ENCODE measurements at places on chromosomes 13 and 19. TPM values are rescaled to one million over a fixed set of nuclear protein-coding genes. Genes with fewer than 3 reads are reported as not detected.

GRCh38 chr13:20667857-20668437 lies 35.6 kb upstream of the IL17D start:
- no peaks in the 10 kb centered on the region for H3K27me3 ChIP-seq
- no peak overlapping the region for H3K27ac ChIP-seq
- no peak for DNase-seq
- peaks cover 4% of the 10 kb centered on the region for H3K36me3 ChIP-seq
- H3K4me3 ChIP-seq: no peak overlapping the region
- H3K4me1 ChIP-seq: no peaks in the 10 kb centered on the region

- DNase-seq: no peak
- H3K27me3 ChIP-seq: no peaks in the 10 kb centered on the region
- no peak overlapping the region for H3K27ac ChIP-seq
- H3K4me3 ChIP-seq: no peak overlapping the region
- no peaks in the 10 kb centered on the region for H3K4me1 ChIP-seq
These were observed 144.8 kb downstream of the DACH1 start for GRCh38 chr13:71722206-71722605.

- H3K36me3 ChIP-seq: no peaks in the 10 kb centered on the region
- H3K27ac ChIP-seq: no peak overlapping the region
- H3K4me3 ChIP-seq: no peak overlapping the region
- no peaks in the 10 kb centered on the region for H3K27me3 ChIP-seq
- no peak for DNase-seq
These were observed 83.0 kb downstream of the TNFSF11 start for GRCh38 chr13:42656958-42657357.

- no peaks in the 10 kb centered on the region for H3K36me3 ChIP-seq
- H3K27me3 ChIP-seq: peaks cover under 1% of the 10 kb centered on the region
- DNase-seq: no peak
- H3K4me3 ChIP-seq: no peak overlapping the region
- no peak overlapping the region for H3K27ac ChIP-seq
These were observed 49.9 kb downstream of the MBD3L2B start for GRCh38 chr19:6971366-6971765.

DNA sequence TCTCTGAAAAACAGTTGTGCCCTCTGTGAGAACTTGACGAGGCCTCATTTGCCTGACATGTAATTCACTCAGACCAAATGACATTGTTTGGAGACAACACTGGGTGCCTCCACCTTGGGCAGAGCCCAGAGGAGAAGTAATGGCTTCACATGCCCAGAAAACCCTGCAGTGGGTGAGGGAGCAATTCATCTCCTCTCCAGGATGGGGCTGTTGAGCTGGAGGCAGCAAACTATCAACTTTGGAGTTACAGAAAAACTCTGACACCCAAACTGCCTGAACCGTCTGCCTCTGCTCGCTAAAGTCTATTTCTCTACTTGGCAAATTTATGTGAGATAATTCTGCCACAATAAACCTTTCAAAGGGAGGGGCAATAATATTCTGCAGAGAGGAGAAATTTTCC lies 146.9 kb downstream of the DCLK1 start:
- no peak for DNase-seq
- no peak overlapping the region for H3K4me3 ChIP-seq
- H3K36me3 ChIP-seq: no peaks in the 10 kb centered on the region
- H3K27me3 ChIP-seq: no peaks in the 10 kb centered on the region
- H3K4me1 ChIP-seq: peaks cover under 1% of the 10 kb centered on the region

DNA sequence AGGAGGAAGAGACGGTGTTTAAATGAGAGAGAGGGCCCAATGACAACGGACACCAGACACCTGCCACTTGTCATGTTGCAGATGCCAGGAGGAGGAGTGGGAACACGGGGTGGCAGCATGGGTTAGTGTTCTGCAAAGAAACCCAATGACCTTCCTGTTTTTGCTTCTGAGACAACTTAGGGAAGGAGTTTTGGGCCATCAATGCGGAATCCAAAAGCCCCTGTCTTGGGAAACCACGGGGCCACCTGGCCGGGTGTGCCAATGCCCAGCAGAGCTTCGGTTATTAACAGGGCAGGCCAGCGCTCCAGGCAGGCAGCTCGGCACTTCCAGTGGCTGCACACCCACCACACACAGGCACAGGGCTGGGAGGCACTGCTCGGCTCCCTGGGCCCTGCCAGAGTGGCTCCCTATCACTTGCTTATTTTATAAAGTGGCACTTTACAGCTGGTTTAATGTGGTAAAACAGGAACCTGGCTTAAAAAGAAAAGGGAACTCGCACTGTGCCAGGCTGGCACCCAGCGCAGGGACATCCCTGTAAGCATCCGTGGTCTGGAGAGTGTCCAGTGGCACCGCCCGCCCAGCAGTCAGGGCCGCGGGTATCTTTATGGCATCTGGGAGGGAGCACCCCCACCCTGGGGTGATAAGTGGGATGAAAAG lies 19.1 kb downstream of the ELL start:
- H3K27me3 ChIP-seq: no peaks in the 10 kb centered on the region
- no peaks in the 10 kb centered on the region for H3K36me3 ChIP-seq
- no peak for DNase-seq
- H3K4me3 ChIP-seq: no peak overlapping the region

DNA sequence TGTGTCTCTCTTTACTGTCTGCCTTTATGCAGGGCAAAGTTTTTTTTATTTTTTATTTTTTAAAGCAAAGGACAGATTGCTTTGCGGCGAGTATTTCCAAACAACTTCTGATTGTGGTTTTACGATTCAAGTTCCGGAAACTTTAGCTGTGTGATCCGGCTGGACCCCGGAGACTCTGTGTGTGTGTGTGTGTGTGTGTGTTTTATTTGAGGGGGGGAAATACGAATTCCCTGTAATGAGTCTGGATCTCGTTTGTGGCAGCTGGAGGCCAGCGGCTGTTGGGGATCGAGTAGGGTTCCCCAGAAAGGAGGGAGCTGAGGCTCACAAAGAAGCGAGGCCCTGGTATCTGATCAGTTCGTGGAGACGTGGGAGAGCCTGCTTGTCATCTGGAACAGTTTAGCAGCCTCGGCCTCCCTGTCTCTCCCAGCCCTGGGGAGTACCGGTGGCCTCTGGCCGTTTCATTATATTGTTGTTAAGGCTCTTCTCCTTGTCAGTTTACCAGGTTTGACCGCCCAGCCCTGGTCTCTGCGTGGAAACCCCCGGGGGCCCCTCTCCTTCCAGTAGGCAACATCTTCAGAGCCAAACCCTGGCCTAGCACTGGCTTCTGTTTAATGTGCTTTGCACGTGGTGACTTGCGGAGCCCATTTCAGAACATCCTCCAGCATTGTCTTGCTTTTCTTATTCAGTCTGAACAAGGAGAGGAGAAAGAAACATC lies 1.3 kb downstream of the FARP1 start:
- H3K27me3 ChIP-seq: no peaks in the 10 kb centered on the region
- peak overlapping the region; percentile 95 for H3K4me3 ChIP-seq
- peak overlapping the region; percentile 86 for H3K27ac ChIP-seq
- DNase-seq: no peak
- no peaks in the 10 kb centered on the region for H3K36me3 ChIP-seq

GRCh38 chr13:36818804-36819738 lies at the start of gene RFXAP:
TSS of gene RFXAP (plus strand) at chr13:36819222. CDS start at chr13:36819358, 136 bp downstream.
- H3K27ac ChIP-seq: peak within 1 kb of the TSS; percentile 28
- H3K4me1 ChIP-seq: peaks cover 28% of the 10 kb centered on the region
- H3K36me3 ChIP-seq: no peaks in the 10 kb centered on the region

- no peak for DNase-seq
- no peak overlapping the region for H3K27ac ChIP-seq
- H3K36me3 ChIP-seq: peaks cover 20% of the 10 kb centered on the region
- H3K4me3 ChIP-seq: no peak overlapping the region
- no peaks in the 10 kb centered on the region for H3K27me3 ChIP-seq
These were observed 9.1 kb downstream of the LDLR start for GRCh38 chr19:11098327-11098726.

Gene OLFM4
- not detected for total RNA-seq
